ENCODE measurements at places on chromosomes 16 and 17.

GRCh38 chr17:46889992-46890564 lies 32.9 kb upstream of the GOSR2 start:
- no peak for DNase-seq

DNA sequence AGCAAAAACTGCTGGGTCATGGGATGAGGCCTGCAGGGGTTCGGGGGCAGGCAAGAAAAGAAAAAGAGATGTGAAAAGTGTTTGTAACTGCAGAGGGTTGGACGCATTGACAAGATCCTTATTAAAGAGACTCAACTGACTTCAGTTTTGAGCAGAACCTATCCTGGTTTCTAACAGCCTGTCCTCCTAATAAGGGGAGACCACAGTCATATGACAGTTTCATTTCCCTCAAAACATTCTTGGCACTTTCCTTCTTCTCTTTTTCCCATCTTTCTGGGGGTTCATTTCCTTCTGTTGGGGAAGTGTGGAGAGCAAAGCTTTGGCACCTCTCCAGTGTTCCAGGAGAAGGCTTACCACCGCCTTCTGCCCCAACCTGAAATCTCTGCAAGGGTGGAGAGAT lies 118.5 kb downstream of the MAF start:
- DNase-seq: no peak

DNA sequence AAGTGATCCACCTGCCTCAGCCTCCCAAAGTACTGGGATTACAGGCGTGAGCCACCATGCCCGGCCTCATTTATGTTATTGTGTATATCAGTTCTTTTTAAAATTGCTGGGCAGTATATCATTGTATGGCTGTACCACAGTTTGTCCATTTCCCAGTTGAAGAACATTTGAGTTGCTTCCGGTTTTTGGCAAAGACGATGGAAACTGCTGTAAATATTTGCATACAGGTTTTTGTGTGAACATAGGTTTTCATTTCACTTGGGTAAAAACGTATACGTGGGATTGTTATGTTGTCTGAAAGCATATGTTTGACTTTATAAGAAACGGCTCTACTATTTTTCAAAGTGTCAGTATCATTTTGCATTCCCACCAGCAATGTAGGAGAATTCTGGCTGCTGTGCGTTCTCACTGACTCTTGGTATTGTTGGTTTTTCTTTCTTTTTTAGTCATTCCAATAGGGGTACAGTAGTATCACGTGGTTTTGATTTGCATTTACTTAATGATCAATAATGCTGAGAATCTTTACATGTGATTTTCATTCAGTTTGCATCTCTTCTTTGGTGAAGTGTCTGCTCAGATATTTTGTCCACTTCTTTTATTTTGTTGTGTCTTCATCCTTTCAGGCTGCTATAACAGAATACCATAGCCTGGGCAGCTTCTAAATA lies 63.2 kb upstream of the GOT2 start:
- no peak for DNase-seq

GRCh38 chr17:63696381-63696961 lies 3.5 kb downstream of the LIMD2 start:
- no peak for DNase-seq

GRCh38 chr17:83012200-83012785 lies 67.1 kb upstream of the METRNL start:
- DNase-seq: no peak

- no peak for DNase-seq
These were observed 41.6 kb downstream of the SNX11 start for GRCh38 chr17:48148854-48149786.

GRCh38 chr16:15435216-15435864 lies 952 bp downstream of the BMERB1 start:
- no peak for DNase-seq

DNA sequence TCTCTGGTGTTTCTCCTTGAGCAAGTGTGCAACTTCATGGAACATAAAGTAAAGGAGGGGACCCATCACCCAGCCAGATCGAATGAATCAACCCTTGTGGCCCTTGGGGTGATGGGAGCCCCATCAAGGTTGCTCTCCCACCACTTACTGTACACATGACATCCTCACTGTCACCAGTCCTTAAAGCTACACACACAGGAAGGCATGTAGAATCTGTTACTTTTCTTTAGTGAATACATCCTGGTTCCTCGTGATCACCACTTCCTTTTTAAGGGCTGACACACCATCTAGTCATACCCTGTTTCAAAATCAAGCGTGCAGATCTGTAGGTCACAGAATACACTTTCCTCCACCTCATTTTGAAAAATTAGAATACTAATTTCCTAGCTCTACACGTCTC lies 22.6 kb upstream of the MPHOSPH6 start:
- no peak for DNase-seq

DNA sequence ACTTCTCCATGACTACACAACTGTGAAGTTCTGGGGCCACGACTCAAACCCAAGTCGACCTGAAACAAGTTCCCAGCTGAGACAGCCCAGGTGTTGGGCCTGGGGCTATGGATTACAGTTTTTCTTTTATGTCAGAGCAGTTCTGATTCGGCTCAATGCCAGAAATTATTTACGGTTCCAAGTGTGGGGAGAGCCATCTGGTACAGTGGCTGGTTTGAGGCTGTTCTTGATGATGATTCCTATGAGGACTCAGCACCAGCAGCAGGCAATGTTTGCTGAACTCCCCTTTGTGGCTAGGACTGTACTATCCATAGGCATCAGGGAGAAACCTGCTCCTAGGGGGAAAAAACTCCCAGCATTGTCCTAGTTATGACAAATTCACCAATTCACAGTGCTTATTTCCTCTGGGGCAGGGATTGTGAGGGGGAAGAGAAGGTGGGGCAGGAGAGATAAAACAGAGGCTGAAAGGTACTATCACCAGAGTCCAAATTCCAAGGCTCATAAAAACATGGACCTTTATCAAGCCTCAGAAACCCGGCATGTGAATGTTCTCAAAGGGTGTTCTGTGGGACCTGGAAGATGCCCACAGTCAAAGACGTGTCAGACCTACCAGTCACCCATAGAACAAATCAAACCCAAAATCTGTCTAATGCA lies 18.2 kb upstream of the CMTM4 start:
- no peak for DNase-seq

- no peak for DNase-seq
These were observed 7.5 kb downstream of the CD300LG start for GRCh38 chr17:43854498-43854897.

GRCh38 chr16:20939611-20940010 lies 39.0 kb downstream of the LYRM1 start:
- DNase-seq: no peak

GRCh38 chr17:74971842-74972106 lies 785 bp downstream of the HID1 start:
- DNase-seq: no peak

DNA sequence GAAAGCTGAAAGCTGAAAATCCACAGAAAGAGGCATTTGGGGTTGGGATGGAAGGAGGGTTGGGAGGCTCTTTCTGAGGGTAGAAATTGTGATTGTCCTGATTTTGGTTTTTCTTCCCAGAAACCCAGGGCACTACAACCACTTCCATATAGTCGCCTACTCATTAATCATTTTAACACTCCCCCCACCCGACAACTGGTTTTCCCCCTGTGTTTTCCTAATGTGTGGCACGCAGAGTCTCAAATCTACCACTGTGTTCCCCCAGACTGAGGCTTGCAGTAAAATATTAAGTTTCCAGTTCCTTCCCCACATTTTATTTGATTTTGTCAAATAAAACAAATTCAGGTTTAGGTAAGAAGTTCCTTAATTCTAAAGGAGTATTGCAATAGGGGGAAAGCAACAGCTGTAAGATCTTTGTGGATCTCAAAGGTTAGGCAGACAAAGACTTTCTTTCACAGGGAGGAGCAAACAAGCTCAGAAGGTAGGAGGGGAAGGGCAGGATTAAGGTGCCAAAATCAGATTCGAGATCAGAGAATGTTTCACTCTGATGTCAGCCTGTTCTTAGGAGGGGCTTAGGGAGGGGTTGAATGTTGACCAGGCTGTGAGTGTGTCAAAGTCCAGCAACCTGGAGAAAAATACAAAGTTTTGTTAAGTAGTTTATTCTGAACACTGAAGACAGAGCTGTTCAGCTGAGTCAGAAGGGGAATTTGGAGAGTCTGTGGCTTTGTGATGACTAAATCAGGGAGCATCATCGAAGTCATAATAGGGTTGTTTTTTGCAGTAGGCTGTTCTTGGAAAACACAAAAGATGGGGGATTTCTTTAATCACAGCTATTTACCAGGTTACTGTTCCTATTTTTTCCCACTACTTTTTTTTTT lies 3.6 kb downstream of the ZNF267 start:
- no peak for DNase-seq

DNA sequence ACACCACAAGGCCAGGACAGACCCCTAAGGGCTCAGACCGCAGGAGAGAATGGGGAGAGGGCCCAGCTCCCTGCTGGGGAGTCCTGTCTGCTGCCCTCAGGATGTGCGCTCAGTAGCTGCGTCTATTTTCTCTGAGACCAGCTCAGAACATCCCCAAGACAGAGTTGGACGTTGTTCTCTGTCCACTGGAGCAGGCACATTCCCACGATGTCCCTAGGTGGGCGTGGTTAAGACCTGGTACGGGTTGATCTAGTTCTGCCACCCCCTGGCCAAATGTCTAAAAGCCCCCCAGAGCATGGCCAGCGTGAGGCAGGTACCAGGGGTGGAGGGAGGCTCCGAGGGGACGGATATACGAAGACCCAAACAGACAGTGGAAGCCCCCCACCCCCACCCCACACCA lies 842 bp upstream of the CALB2 start:
- no peak for DNase-seq

- DNase-seq: no peak
These were observed at the start of gene SAMD14 for GRCh38 chr17:50129728-50130558. SAMD14 (minus strand) TSS chr17:50130160; CDS start chr17:50124959, 5,201 bp downstream.

DNA sequence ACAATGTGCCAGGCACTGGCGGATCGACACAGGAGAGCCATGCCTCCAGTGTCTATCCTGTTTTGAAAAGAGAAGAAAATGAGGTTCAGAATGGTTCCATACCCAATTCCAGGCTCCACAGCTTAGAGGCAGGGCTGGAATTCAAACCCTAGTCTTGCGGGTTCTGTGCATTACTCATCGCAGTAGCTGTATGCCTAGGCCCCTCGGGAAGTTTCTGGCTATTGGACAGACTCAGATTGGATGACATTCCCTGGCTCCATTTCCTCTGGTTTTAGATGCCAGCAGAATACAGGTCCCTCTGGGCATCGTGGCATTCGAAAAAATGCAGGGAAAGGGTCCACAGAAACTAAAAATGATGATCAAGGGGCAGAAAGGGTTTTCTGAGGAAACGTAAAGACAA lies 184.7 kb downstream of the COPRS start:
- no peak for DNase-seq

DNA sequence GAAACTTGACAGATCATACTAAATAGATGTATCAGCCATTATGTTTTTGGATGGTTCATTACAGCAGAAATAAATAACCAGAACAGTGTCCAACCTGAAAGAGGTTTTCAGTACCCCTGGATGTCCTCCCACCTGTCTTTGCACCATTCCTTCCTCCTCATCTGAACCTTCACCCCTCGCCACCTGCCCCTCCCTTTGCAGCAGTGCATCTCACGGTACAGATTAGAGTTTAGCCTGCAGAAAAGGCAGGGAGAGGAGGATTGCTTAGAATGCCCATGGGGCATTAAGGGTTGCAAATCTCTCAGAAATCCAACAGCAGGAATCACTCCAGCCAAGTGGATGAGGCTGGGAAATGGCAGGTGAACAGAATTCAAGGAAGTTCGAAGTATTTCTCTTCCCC lies 155.0 kb downstream of the HS3ST2 start:
- no peak for DNase-seq

- DNase-seq: no peak
These were observed 140.0 kb upstream of the IRX6 start for GRCh38 chr16:55184052-55184451.

- no peak for DNase-seq
These were observed 13.0 kb downstream of the MRPL27 start for GRCh38 chr17:50359998-50360461.

GRCh38 chr17:28807925-28808634 lies 34.5 kb downstream of the FAM222B start:
- no peak for DNase-seq

GRCh38 chr17:34024806-34025551 lies 230.1 kb upstream of the CCL2 start:
- DNase-seq: no peak

GRCh38 chr16:68389006-68389405 lies 59.3 kb downstream of the SMPD3 start:
- no peak for DNase-seq

GRCh38 chr17:62670202-62670821 lies 42.8 kb downstream of the MRC2 start:
- no peak for DNase-seq

DNA sequence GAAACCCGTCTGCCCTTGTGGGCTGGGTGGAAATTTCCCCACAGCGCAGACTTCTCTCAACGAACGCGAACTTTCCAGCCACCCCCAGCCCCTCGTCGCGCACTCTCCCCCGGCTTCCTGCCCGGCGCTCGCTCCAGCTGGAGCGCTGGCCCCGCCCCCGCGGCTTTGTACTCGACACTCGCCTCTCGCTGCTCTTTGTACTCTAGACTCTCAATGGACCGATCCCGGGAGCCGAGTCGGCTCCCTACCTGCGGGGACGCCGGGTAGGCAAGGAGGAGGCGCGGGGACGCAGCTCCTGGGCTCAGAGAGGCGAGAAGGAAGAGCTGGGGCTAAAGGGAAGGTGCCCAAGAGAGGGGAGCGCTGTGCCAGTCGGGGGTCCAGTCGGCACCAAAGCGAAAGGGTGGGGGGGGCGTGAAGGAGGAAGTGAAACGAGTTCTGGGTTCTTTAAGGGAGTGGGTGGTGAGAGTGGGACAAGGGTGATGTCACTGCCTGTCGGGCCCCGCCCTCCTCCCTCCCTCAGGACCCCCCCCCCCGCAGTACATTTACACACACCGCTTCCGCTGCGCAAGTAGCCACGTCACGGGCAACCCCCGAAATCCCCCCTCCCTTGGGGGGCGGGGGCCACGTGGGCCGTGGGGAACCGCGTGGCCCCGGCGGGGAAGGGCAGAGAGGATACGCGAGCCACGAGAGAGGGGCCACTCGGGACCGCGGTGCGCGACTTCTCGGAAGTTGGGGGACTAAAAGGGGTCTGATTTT lies 9.7 kb downstream of the KDM6B start:
- DNase-seq: peak; percentile 89

GRCh38 chr16:17333229-17333628 lies 137.5 kb downstream of the XYLT1 start:
- DNase-seq: no peak

- no peak for DNase-seq
These were observed 54.5 kb downstream of the TUBD1 start for GRCh38 chr17:59838052-59838916.

- DNase-seq: peak; percentile 44
These were observed at the start of gene COPZ2 for GRCh38 chr17:48037036-48037837. COPZ2 (minus strand) TSS chr17:48037797; CDS start chr17:48037777, 20 bp downstream.
